T-helper 2 cell treated with Interferon-gamma antibody and Interleukin-4, amounts not matched to agents 5 μg/mL and 100 μg/mL, for 36 hours (primary cell): ENCODE measurements at places on chromosomes 5 and 9.

DNA sequence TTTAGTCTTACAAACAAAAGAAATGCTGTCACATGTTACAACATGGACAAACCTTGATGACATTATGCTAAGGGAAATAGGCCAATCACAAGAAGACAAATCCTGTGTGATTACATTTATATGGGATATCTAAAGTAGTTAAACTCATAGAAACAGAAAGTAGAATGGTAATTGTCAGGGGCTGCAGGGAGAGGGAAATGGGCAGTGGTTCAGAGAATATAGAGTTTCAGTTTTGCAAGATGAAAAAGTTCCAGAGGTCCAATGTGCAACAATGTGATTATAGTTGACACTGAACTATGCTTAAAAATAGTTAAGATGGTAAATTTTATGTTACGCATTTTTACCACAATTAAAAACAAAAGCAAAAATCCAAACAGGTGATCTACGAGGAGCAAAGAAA lies 265.5 kb downstream of the NDUFS4 start:
- H3K27me3 ChIP-seq: no peaks in the 10 kb centered on the region
- no peaks in the 10 kb centered on the region for H3K4me1 ChIP-seq
- no peak for DNase-seq
- H3K4me3 ChIP-seq: no peak overlapping the region

GRCh38 chr9:124297551-124297901 lies 39.8 kb downstream of the NEK6 start:
- no peaks in the 10 kb centered on the region for H3K36me3 ChIP-seq
- no peak for DNase-seq
- no peak overlapping the region for H3K27ac ChIP-seq
- H3K27me3 ChIP-seq: no peaks in the 10 kb centered on the region

GRCh38 chr9:8872802-8873201 lies 1073.2 kb upstream of the DMAC1 start:
- H3K4me3 ChIP-seq: no peak overlapping the region
- DNase-seq: no peak

GRCh38 chr5:178586396-178586795 lies 3.8 kb downstream of the COL23A1 start:
- peaks cover 43% of the 10 kb centered on the region for H3K27me3 ChIP-seq
- no peaks in the 10 kb centered on the region for H3K36me3 ChIP-seq
- no peak overlapping the region for H3K27ac ChIP-seq
- no peak overlapping the region for H3K4me3 ChIP-seq
- peaks cover 4% of the 10 kb centered on the region for H3K4me1 ChIP-seq

GRCh38 chr5:38563624-38564023 lies 7.2 kb upstream of the LIFR start:
- H3K4me1 ChIP-seq: no peaks in the 10 kb centered on the region
- no peak overlapping the region for H3K27ac ChIP-seq
- no peak for DNase-seq
- no peaks in the 10 kb centered on the region for H3K36me3 ChIP-seq
